ENCODE measurements at places on chromosomes 11 and 22. TPM values are rescaled to one million over a fixed set of nuclear protein-coding genes. Genes with fewer than 3 reads are reported as not detected.

DNA sequence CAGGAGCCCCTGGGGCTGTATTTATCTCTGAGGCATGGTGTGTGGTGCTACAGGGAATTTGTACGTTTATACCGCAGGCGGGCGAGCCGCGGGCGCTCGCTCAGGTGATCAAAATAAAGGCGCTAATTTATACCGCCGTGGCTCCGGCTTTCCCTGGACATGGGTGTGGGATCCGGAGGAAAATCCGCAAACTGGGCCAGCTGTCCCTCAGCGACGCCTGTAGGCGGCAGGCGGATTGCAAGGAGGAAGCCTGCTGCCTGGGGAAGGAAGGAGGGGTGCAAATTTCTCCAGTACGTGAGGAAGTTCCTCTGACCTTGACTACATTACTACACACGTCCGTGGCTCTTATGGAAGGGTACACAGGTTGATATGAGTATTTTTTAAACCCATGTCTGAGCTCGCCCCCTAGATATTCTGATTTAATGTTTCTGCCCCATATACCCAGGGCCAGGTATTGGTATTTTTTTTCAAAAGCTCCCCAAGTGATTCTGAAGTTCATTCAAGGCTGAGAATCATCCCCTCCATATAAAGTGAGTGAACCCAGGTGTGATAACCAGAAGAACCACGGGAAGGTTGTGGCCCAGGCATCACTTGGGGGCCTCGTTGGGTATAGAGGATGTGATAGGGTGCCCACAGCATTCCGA, 2.8 kb downstream of the MYOD1 start:
- DNase-seq = no peak

- DNase-seq = no peak
These were observed 279.7 kb downstream of the TMEM135 start for GRCh38 chr11:87317441-87317840.

DNA sequence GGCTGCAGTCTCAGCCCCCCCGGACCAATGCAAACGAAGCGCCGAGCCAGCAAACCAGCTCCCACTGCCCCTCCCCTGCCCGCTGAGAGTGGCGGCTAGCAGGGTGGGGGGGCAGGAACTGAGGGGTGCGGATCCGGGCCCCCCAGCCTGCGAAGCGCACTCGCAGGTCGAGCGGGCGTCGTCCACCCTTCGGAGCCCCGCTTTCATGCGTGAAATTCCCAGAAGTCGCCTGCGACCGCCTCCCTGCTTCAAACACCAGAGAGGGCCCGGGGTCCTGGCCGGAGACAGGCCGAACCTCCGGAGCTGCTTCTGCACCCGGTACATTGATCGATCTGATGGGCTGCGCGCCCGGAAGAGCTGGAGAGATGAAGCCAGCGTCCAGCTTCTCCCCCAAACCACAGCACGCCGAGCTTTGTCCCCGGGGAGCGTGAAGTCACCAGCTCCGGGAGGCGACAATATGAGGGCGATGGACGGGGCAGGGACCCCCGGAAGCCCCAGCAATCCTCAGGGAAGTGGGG, 646 bp upstream of the PATZ1 start:
- DNase-seq = no peak

GRCh38 chr11:9037046-9037780, 33.4 kb upstream of the NRIP3 start:
- no peak for DNase-seq

DNA sequence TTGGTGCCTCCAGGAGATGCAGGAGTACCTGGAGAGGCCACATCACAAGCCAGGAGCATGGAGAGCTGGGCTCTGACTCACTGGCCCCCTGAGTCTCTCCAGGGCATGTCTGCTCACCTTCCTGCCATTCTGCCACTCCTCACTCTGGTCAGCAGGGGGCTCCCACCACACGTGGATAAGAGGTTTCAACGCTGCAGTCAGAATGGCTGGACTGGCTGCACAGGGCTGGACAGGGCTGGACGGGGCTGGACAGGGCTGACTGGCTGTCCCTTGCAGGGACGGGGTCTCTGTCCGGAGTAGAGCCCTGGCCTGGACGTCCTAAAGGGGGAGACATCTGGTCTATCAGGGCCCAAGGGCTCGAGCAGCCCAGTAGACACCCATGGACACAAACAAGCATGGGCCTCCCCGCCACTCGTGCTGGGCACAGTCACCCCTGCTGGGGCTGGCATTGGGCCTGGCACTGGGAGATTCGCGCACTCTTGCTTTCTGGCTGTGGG, 34.6 kb downstream of the CYTH4 start:
- peak; percentile 55 for DNase-seq

DNA sequence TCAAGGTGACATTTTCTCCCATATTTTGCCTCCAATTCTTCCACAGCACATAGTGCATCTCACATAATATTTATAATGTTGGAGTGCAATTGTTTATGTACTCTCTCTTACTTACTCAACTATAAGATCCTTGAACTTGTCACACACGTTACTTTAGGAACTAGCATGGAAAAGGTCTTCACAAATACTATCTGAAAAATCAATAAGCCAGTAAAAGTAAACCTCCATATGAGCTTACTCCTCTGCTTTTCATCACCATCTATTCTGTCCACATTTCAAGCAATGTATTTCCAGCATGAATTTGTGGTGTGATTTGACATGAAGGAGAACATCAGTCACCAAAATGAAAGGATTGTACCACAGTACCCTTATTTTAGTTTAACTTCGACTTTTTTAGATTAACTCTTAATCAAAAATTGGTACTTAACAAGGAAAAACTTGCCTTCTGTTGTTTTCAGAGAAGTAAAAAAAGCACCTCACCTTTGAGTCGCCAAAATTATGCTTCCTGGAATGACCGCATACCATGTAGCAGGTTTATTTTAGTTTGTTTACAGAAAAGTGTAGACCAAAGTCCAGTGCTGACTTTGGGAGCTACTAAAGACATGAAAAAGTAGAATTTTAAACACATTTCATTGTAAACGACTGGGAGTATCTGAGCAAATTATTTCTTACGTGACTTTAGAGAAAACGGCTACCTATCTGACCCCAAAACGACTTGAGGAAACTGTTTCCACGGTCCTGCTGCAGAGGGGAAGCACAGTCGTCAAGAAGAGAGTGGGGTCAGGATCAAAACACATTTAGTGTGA, at the start of gene SLC22A9:
Gene SLC22A9, plus strand, starts transcription at position 621 of the 806 bp plus-strand sequence. CDS start 272 bp downstream, outside the sequence.
- DNase-seq = no peak

DNA sequence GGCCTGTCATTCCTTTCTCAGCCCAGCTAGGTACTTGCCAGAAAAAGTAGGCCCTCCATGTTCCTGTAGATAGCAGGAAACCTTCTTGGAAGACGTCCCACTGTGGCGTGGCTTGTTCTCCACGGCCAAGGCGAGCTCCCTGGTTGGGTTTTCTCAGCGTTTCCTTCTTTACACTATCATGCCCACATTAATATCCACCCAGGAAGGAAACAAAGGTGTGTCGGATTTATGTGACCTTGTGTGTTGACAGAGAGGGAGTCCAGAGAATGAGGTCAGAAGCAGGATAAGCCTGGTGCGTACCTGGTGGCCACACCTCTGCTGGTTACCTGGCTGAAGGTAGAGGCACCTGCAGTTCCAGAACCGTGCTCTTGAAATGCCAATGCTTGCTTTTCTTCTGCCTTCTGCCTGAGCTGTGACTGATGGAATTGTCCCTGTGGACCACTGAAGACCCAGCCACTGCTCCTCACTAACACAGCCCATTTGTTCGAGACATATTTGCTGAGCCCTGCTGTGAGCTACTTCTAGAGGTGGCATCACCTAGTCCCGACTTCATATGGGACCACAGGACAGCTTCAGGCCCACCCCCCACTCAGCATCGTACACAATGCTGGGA, 7.9 kb downstream of the ASPHD2 start:
- DNase-seq = no peak

DNA sequence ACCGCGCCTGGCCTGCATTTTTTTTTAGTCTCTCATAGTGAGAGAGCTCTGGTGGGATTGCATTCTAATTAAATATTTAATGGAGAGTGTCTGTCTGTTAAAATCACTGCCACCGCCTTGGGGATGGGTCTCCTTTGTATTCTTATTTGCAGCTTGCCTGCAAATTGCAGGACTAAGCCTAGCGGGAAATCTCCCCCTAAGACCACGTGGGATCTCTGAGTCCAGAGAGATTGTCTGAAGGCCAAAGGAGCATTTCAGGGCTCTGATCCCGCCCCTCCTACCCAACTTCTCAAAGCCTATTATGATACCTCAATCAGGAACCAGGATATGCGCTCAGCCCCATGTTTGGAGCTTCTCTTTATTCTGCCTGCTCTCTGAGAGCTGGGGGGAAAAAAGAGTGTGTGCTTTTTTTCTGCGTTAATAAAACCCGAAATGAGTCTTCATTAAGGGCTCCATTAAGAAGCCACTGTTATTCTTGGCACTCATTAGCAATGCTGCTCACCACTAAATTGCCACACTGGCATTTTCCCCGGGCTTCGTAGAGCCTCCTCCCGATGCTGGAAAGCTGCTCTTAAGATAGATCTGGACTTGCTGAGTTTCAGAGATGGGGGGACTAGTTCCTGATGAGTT, 92.9 kb upstream of the THY1 start:
- DNase-seq = no peak

- peak; percentile 75 for DNase-seq
These were observed at the start of gene GRAMD1B for GRCh38 chr11:123429913-123430720. TSS of gene GRAMD1B (plus strand) at chr11:123430269. CDS start at chr11:123430793, 524 bp downstream.

DNA sequence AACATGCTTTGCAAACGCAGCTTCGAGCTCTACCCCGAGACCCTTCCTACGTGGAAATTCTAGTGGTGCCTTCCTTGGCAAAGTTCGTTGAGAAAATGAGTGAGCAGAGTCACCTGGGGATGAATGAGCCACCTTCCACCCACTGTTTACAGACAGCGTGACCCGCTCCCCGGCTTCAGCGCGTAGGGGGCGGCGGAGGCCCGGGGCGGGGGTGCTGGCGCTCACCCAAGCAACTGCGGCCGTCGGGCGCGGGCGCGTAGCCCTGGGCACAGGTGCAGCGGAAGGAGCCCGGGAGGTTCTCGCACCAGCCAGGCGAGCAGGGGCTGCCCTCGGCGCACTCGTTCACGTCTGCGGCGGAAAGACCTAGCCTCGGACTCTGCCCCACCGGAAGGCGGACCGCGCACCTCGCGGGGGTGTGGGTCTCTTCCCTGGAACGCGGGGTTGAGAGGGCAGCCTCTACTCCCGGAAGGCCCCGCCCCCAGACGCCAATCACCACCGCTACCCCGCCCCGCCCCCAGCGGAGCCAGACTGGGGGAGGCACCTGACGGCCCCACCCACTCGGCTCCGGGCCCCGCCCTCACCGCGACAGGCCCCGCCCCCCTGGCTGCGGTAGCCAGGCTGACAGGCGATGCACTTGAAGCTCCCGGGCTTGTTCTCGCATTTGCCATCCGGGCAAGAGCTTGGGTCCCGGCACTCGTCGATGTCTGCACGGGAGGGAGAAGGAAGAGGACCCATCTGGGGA, 11.8 kb downstream of the LTBP3 start:
- DNase-seq = peak; percentile 97

- no peak for DNase-seq
These were observed 37.5 kb upstream of the LINC01488 start for GRCh38 chr11:69443968-69444364.

GRCh38 chr11:7480113-7480512, 5.2 kb upstream of the OLFML1 start:
- no peak for DNase-seq

GRCh38 chr22:19062943-19063308, 59.3 kb downstream of the DGCR2 start:
- no peak for DNase-seq

DNA sequence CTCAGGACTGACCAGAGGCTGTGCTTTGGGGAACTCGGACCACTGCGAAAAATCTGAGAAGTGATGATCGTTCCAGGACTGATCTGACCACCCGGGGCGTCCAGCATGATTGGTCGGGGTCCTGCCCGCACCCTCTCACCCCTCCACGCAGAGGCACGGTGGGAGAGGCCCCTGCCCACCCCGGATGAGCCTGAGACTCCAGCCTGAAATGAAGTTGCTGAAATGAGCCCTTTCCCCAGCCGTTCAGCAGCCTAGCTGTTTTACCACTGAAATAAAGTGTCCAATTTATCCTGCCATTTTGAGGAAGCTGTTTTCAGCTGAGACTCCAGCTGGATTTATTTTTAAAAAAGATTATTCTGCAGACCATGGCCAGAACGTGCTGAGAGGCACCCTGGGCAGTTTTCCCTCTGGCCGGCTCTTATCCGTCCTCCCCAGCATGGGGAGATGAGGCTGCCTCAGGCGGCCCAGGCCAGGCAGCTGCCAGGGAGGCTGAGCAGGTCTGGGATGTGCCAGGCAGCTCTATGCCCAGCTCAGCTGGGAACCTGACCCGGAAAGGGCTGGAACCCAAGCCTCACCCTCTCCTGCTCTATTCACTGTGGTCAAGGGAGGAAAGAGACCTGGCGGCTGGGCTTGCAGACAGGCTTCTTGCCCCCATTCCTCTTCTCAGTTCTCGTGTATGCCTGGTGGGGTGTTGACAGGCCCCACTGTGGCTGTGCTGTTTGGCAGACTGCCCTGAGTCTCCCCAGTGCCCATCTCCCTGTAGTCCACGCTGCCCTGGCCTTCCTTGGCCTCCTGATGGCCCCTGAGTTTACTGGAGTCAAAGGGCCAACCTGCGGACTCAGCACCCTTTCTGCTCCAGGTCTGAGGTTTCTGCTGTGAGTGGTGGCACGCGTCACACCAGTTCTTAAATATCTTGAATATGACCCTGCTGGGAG, 161.0 kb upstream of the B3GAT1 start:
- DNase-seq = no peak

DNA sequence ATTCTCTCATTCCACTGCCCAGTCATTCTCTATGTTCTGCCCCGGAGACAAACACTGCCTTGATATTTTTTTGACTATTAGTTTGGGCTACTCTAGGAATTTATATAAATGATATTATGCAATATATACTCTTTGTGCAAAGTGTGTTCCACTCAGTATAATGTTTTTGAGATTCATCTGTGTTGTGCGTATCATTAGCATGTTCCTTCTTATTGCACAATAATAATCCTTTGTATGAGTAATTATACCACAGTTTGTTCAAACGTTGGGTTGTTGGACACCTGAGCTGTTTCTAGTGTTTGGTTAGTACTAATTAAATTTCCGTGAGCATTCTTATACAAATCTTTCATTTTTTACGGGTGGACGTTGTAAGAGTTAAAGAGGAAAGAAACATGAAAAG, 390.6 kb downstream of the GUCY1A2 start:
- no peak for DNase-seq

GRCh38 chr22:33779243-33779642, 141.0 kb downstream of the LARGE1 start:
- DNase-seq = no peak

The VWA5A gene
- total RNA-seq = 10.0 TPM

The OR51B2 gene
- total RNA-seq = not detected

The RFPL2 gene
- total RNA-seq = 0.60 TPM

The SEPTIN3 gene
- 0.23 TPM for total RNA-seq

The TMEM121B gene
- total RNA-seq = not detected
